ENCODE measurements at places on chromosomes 1 and 21. TPM values are rescaled to one million over a fixed set of nuclear protein-coding genes. Genes with fewer than 3 reads are reported as not detected.
A peak's percentile ranks its signal among the peaks of the same experiment; 100 is the strongest.

DNA sequence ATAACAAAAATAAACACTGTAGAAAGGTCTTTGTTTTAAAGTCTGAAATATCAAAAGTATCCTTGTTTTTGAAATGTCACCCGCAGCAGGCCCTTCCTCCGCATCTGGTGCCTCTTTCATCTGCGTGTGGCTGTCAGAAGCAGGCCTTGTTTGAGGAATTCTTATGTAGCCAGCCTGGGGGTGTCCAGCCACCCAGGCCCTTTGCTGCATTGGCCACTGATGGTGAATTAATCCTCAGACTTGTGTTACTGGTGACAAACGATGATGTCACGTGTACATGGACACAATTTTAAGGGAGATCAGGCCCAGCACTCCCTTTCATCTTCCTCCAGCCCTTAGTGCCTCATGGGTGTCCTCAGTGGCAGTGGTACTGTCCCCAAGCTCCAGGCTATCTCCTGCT, 208.0 kb upstream of the GALNT2 start:
- no peak for DNase-seq

GRCh38 chr1:67645495-67646144, 39.4 kb upstream of the GADD45A start:
- DNase-seq = no peak

The FCRLB gene
- 0.40 TPM for total RNA-seq

- no peak for DNase-seq
These were observed 51.8 kb downstream of the ANGPTL1 start for GRCh38 chr1:178819123-178819522.

- no peak for DNase-seq
These were observed 105.0 kb downstream of the KIAA0319L start for GRCh38 chr1:35452106-35452774.

The INSRR gene
- not detected for total RNA-seq

DNA sequence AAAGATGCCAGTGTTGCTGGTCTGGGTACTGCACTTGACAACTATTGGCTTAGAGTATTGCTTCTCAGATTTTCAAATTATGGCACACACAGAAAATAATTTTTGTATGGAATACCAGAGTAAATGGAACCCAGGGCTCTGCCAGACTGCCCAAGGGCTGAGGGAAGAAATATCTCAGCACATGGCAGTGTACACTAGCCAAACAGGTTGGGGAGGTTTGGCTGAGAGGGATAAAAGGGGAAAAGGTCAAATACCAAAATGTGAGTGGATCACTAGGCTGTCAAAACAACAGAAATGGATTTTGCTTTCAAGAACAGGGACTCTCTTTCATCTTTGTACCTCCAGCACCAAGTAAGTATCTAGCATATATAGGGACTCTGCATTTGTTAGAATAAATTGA, 3.0 kb upstream of the RGS8 start:
- DNase-seq = no peak

The CFAP141 gene
- not detected for total RNA-seq

DNA sequence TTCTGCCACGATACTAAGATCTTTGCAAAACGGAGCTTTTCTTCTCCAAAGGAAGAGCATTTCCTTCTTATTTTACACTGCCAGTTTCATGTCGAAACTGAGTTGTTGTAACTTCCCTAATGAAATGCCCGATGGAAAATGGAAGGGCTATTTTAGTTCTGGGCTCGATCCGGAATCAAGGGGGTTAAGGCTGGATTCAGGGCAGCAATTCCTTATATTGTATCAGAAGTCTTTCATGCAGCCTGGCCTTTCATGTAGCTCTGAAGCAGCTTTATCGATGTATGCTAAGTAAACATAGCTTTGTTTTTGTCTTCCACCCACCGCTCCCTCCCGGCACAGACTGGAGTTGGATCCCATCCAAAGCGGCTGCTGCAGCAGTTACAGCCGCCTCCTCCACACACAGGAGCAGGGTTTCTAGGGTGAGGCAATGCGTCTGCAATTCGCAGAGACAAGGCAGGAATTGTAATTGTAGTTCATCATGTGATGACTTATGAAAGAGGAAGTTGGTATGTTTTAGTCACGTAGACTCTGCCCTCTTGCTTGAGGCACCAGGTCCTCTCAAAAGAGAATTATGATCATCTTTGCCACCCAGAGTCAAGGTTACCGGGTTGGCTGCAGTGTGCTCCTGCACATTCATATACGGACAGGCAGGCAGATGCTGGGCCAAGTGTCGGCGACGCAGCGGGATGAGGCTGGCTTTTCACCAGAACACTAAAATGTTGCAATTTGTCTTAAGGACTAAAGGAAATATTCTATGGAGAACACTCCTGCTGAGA, 2.6 kb upstream of the IRF2BP2 start:
- DNase-seq = peak; percentile 38

GRCh38 chr21:25171438-25171837, 435.8 kb downstream of the MRPL39 start:
- DNase-seq = no peak

DNA sequence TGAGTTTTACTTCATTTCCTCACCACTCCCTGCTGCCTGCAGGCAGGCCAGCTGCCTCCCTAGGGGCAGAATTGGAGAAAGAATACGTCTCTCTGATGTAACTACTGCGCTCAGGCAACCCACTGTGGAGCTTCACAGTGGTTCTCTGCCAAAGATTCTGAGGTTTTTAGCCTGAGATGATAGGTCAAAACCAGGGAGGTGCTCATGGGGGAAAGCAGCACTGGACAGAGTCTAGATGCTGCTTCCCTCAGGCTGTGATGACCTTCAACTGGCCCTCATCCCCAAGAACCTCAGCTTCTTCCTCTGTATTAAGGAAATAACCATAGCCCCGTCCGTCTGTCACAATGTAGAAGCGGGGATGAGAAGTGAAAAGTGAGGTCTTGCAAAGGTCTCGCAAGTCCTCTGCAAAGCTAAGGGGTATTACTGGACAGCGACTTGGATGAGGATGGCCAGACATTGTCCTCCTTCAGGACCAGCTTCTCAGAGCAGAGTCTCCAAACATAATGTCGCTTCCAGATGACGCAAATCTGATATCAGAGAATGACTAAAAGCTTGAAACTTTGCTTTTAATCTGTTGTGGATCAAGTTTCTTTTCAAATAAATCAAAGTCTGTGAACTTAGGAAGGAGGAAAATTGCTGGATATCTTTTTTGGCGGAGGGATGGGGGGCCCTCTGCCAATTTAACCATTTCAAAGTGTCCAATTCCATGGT, 65.9 kb upstream of the ATP5PO start:
- DNase-seq = no peak

The ST6GALNAC3 gene
- total RNA-seq = 19.4 TPM

The AZIN2 gene
- 8.1 TPM for total RNA-seq

The RSPO1 gene
- 0.50 TPM for total RNA-seq

- no peak for DNase-seq
These were observed 415.9 kb downstream of the PTPRC start for GRCh38 chr1:199054694-199055093.

The CCDC190 gene
- total RNA-seq = not detected

DNA sequence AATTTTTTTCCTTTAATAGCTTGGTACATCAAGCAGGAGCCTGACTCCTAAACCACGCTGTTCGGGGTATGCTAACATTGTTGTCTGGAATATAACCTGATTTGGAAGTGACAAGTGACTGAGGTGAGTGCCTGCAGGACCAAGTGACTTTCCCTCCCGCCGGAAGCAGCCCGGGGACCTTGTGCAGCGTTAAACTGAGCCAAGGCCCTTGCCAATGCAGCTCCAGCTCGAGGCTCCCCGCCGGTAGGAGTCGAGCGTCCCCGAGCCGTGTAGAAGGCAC, 716 bp upstream of the MTARC1 start:
- DNase-seq = no peak

- DNase-seq = peak; percentile 55
These were observed 26.2 kb upstream of the DYNLT5 start for GRCh38 chr1:66725885-66726665.

The NECTIN4 gene
- total RNA-seq = not detected

The LYPD8 gene
- not detected for total RNA-seq

DNA sequence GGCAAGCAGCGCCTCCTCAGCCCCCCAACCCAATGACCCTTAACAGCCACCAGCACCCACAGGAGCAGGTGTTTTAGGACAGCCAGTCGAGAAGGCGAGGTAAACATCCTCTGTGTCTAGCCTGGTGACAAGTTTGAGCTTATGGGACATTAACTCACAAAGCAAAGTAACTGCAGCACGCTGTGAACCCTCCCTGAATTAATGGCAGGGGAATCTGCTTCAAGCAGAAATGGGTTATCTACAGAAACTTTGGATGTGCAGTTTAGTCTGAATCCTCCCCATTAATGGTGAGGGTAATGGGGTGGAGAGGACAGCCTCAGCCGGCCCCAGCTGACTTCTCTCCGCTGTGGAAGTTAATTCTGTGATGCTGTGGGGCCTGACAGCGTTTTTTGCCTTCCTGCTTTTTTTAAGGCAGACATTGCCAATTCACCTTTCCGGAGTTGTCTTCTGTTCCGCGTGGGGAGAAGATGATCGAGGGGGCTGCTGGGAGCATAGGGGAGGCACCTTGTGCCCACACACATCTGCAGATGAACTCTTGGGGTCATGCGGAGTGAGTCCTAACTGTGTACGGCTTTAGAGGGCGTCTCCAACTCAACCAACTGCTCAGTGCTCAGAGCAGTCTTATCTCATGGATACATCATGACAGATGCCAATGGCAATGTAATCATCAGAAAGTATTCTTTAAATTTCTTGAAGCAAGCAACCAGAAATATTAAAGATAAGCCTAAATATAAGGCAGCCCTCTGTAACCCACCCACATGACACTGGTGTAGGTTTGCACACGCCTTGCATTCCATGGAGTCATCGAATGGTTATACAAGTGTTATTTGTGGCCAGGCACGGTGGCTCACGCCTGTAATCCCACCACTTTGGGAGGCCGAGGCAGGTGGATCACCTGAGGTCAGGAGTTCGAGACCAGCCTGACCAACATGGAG, 41.0 kb downstream of the POFUT2 start:
- DNase-seq = no peak
